Glutamatergic neuron (in vitro differentiated cells): ENCODE measurements at places on chromosomes 5 and 9. TPM values are rescaled to one million over a fixed set of nuclear protein-coding genes. Genes with fewer than 3 reads are reported as not detected.

DNA sequence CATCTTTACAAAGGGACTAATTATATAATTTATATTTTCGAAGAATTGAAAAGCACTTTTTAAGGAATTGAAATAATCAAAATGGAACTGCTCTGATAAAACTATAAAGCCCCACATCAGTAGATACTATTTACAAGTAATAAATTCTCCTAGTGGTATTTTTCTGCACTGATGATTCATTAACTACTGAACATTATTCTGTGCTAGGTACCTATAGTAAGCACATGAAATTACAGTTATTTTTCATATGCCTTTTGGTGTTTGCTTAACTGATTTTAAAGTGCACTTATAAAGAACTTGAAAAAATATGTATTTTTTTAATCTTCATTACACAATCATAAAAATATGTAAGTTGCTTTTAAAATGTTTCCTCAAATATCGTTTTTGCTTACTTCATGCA lies 123.0 kb downstream of the MAN2A1 start:
- DNase-seq: no peak

The FASTKD3 gene
- 7.4 TPM for total RNA-seq

DNA sequence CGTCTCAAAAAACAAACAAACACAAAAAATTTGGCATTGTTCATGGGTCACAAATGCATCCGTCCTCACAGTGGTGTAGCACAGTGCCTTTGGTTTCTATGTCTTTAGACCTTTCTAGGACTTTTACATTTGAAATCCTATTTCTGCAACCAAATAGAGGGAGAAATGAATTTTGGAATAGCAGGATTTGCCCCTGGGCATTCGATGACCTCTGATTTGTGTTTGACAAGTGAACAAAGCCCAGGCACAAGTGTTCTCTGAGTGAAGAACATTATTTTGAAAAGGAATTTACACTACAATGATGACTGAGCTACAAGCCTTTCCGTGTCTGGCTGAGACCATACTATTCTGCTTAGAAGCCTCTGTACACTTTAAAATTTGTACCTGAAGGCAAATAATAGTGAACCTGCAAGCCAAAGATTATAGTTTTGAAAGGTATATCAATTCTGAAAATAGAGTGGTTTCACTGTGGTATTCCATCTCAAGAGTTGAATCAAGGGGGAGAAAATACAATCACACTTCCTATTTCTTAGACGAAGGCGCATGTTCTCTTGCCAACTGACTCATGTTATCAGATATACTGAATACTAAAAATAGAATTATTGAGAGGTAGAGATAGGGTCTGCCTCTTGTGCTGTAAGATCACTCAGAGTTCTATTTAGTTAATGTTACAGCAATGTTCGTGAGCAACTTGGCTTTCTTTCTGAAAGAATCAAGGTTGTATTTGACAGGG lies 297.6 kb downstream of the KDM4C start:
- DNase-seq: no peak

DNA sequence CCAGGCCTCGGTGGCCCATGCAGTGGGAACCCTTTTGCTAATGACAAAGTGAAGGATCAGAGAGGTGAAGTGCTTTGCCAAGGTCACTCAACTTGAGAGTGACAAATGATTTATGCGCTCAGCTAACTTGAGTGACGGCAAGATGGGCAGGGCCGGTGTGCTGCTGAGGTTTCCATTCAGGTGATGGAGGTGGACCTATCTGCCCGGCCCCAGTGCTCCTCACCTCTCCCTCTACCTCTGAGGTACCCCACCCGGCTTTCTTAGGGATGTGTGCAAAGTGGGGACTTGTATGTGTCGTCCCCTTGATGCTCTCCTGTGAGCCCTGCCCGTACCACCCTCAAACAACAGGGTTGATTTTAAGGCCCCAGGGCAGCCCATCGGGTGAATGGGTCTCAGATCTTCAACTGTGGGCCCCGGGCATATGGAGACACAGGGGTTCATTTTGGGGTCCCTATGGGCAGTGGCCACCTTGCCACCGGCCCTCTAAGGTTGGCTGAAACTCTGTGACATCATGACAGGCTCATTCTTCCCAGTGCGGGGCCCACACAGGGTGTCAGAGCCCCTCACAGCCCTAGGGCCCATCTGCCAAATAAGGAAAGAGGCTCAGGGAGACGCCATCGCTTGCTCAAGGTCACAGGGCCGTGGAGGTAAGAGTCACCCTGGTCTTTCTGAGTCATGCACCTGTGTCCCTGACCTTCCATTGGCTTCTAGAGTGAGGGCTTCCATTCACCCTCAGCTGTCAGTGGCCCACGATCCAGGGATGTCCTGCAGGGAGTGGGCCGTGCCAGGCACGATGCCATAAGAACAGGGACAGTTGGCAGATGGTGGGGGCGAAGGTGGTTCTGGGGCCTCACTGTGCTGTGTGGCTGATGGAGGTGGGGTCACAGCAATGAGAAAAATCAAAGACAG lies 170.6 kb upstream of the MVB12B start:
- DNase-seq: no peak

The NR6A1 gene
- 51.0 TPM for total RNA-seq

- no peak for DNase-seq
These were observed 303.7 kb downstream of the CCDC171 start for GRCh38 chr9:15856591-15856990.

DNA sequence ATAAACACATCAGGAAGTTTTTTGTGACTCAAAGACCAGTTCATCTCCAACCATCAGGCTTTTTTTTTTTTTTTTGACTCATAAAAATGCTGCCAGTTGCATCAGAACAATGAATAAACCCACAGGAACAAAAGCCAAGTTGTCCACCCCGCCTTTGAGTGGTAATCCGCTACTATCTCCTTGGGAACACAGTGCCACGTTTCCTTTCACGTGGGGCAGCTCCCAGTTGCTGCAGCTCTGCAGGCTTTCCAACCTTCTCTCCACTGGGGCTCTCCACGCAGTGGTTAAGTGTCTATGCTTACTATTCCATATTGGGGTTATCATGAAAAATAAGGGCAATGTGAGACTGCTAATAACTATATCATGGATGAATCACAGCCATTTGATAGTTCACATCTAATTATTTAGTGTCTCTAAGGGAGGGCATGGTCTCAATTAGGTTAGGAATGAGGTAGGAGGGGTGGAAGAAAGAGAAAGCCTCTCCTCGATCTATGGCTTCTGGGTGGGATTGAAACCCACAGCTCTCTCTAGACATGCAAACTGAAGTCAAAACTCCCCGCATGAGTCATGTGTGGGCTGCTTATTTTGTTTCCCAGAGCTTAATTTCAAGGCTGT lies 55.8 kb upstream of the ACTBL2 start:
- DNase-seq: no peak

- no peak for DNase-seq
These were observed 24.4 kb upstream of the CLK4 start for GRCh38 chr5:178651046-178651810.

DNA sequence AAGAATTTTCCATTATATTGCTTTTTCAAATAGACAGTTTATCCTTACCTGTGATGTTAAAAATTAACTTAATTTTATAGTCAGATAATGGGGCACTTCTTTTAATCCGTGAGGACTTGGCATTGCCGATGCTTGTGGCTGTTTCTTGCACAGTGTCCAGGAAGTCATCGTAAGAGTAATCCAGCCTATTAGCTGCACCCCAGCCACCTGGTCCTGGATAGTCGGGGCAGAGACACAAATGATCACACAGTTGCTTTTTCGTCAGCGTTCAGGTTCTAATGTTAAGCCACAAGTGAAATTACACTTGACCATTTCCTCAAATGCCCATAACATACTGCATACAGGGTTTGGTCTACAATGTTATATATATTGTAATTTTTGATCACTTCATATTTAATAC lies 107.4 kb downstream of the SVEP1 start:
- no peak for DNase-seq

DNA sequence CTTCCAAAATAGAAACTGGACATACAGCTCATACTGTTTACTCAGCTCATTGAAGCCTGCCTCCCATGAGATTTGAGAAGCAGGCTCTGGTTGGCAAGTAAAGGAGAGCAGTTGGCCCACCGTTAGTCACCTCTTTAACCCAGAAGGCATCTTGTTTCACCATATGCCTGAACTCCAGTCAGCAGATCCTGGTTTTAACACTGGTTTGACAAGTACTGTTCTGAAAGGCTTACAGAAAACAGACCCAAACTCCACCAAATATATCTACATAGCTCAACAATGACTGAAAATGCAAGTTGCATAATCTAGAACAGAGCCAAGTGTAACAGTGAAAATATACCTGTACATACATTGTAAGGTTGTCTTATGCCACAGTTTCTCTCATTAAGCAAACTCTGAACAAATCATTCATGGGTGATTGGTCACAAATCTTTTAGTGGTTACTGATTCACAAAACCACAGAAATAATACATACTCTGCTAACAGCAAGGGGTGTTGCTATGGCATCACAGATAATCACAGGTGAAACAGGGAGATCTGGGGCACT lies 198.8 kb downstream of the BNC2 start:
- DNase-seq: no peak

DNA sequence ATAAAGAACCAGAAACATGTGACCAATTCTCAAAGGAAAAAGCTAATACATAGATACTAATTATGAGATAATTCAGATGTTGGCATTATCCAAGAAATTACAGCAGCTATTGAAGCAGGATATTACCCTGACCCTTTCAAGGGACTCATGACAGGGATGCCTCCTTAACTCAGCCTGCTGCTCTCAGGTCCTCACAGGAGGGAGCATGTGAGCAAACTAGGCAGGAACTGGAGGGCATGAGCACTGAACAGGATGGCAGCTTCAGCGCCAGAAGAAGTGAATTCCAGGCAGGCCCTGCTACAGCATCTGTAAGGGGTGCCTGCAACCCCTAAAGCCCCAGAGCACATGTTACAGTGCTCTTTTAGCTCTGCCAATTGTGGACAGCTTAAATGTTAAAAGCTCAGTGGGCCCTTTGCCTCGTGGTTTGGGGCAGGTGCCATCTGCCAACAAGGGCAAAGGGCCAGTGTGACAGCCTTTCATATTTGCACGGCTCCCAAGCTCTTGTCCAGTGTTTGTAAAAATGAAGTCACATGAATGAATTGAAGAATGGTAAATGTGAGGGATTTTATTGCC lies 464.7 kb upstream of the COX7C start:
- DNase-seq: no peak

- DNase-seq: peak; percentile 14
These were observed 8.4 kb downstream of the TPPP start for GRCh38 chr5:684751-685216.

- DNase-seq: no peak
These were observed 151.3 kb upstream of the IRX2 start for GRCh38 chr5:2902742-2903297.

GRCh38 chr5:149118463-149118862 lies 22.8 kb upstream of the ABLIM3 start:
- DNase-seq: no peak

GRCh38 chr5:149932445-149933350 lies 11.9 kb downstream of the PDE6A start:
- DNase-seq: no peak

GRCh38 chr9:35616681-35617459 lies 1.3 kb downstream of the CD72 start:
- DNase-seq: peak; percentile 70

The PFN3 gene
- total RNA-seq: not detected

DNA sequence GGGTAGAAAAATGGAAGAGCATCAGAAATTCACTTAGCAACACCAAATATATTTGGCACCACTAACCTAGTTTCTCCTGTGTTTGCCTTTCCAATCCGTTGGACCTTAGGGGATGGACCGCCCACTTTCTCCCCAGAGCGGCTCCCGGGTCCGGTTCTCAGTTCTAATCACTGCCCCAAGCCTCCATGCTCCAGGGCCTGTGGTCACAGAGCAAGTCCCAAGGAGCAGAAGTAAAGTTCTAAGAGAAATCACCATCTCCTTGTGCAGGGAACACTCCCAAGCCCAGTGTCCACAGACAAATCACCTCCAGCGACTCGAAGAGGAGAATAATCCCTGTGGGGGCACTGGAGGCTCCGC lies 728 bp upstream of the SLC1A1 start:
- peak; percentile 30 for DNase-seq

The KLHL9 gene
- 38.7 TPM for total RNA-seq

DNA sequence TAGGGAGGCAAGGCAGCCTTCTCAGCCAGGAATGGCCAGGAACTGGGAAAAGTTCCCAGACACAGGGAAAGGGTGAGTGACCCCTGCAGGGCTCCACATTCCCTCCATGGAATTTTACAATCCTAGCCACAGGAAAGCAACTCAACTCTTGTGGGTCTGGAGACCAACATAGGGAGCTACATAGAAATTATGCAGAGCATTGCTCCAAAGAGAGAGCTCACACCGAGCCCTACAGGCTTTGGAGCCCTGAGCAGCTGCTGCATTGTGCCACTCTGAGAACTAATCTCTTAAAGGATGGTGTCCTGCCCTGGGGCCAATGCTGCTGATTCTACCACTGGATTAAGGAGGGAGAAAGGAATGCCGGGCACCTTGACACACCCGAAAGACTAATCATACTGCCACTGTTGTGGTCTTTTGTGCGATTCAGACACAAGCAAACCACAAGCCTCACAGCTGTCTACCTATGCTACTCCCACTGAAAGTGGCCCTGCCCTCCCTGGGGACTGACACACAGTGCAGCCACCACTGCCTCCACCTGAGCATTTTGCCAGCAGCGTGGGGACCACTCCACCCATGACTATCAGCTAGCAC lies 1089.8 kb upstream of the NUDT12 start:
- no peak for DNase-seq

DNA sequence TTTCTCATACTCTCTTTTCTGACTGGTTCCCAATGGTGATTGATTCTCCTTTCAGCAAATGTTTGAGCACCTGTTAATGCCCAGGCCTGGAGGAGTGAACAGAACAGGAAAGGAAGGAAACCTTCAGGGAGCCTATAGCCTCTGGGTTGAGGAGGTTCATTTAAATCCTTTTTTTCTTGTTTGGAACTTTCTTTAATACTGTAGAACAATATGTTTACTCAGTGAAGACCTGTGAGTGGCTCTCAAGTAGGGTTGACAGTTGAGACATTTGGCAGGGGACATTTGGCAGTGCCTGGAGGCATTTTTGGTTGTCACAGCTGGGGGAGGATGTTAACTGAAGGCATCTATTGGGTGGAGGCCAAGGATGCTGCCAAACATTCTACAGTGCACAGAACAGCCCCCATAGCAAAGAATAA lies 6.1 kb upstream of the FAM120AOS start:
- DNase-seq: no peak

DNA sequence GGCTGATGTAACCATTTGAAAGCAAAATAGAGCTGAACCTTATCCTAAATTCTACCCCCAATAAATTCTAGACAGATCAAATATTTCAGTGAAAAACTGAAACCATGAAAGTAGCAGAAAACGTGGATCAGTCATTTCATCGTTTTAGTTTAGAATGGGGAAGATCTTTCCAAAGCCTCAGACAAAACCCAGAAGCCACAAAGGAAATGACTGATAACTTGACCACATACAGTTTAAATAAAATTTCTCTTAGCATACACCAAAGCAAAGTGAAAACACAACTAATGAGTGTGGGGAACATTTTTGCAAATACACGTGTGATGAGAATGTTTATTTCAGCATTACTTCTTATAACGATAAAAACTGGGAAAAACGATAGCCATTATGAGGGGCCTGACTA lies 284.8 kb downstream of the ADGRV1 start:
- no peak for DNase-seq

GRCh38 chr5:89267788-89268187 lies 384.8 kb upstream of the MEF2C start:
- DNase-seq: no peak

The SHISAL2B gene
- not detected for total RNA-seq

The FCN2 gene
- not detected for total RNA-seq
